ENCODE measurements at places on chromosomes 12 and 14. TPM values are rescaled to one million over a fixed set of nuclear protein-coding genes. Genes with fewer than 3 reads are reported as not detected.

Gene PRDM4
- 27.5 TPM for total RNA-seq

GRCh38 chr14:77782202-77782601 lies 17.7 kb upstream of the ADCK1 start:
- no peak overlapping the region for H3K4me3 ChIP-seq
- DNase-seq = no peak
- no peak overlapping the region for H3K27ac ChIP-seq
- H3K27me3 ChIP-seq = no peaks in the 10 kb centered on the region
- H3K36me3 ChIP-seq = no peaks in the 10 kb centered on the region

- H3K4me1 ChIP-seq = peaks cover 20% of the 10 kb centered on the region
- H3K4me3 ChIP-seq = no peak overlapping the region
- H3K36me3 ChIP-seq = no peaks in the 10 kb centered on the region
- peak overlapping the region; percentile 11 for H3K27ac ChIP-seq
- DNase-seq = no peak
Observed at GRCh38 chr14:60204843-60205774, 39.9 kb upstream of the DHRS7 start.

- DNase-seq = no peak
- H3K4me1 ChIP-seq = peaks cover 20% of the 10 kb centered on the region
- no peak overlapping the region for H3K4me3 ChIP-seq
- H3K27ac ChIP-seq = no peak overlapping the region
Observed at GRCh38 chr12:9605483-9605882, 2.2 kb downstream of the KLRB1 start.

- no peak overlapping the region for H3K4me3 ChIP-seq
- no peaks in the 10 kb centered on the region for H3K36me3 ChIP-seq
- DNase-seq = no peak
- no peak overlapping the region for H3K27ac ChIP-seq
Observed at GRCh38 chr12:27335364-27336281, 3.0 kb downstream of the BMAL2 start.

DNA sequence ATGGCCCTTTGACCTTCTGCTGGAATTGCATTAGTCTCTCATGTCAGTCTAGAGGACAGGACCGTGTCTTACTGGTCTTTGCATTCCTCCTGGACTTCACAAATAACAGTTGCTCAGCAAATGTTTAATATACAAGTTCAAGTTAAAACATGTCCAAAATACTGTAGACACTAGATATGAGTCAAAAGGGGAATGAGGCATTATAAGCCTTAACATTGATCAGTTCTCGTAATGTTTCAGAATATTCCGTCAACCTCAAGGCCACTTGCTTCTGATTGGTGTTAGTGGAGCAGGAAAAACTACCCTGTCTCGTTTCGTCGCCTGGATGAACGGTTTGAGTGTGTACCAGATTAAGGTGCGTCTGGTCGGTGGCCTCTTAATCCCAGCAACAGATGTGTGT lies 59.9 kb downstream of the HSP90AA1 start:
- H3K27ac ChIP-seq = peak overlapping the region; percentile 1
- no peaks in the 10 kb centered on the region for H3K27me3 ChIP-seq
- H3K4me3 ChIP-seq = no peak overlapping the region
- DNase-seq = no peak
- H3K36me3 ChIP-seq = peaks cover 58% of the 10 kb centered on the region
- no peaks in the 10 kb centered on the region for H3K4me1 ChIP-seq

GRCh38 chr12:65205886-65206285 lies 36.5 kb downstream of the LEMD3 start:
- H3K27ac ChIP-seq = no peak overlapping the region
- H3K27me3 ChIP-seq = no peaks in the 10 kb centered on the region
- DNase-seq = no peak
- H3K4me1 ChIP-seq = peaks cover 76% of the 10 kb centered on the region
